Stimulated activated CD8-positive, alpha-beta memory T cell treated with anti-CD3 and anti-CD28 coated beads, Interleukin-4, amount 100 ng/mL, for 24 hours (primary cell): ENCODE measurements at places on chromosomes 3 and 15.

- no peak for DNase-seq
Observed at GRCh38 chr3:28575746-28576613, 227.4 kb upstream of the AZI2 start.

GRCh38 chr3:139930211-139930610 is 4.8 kb upstream of the CLSTN2 start:
- DNase-seq: no peak

DNA sequence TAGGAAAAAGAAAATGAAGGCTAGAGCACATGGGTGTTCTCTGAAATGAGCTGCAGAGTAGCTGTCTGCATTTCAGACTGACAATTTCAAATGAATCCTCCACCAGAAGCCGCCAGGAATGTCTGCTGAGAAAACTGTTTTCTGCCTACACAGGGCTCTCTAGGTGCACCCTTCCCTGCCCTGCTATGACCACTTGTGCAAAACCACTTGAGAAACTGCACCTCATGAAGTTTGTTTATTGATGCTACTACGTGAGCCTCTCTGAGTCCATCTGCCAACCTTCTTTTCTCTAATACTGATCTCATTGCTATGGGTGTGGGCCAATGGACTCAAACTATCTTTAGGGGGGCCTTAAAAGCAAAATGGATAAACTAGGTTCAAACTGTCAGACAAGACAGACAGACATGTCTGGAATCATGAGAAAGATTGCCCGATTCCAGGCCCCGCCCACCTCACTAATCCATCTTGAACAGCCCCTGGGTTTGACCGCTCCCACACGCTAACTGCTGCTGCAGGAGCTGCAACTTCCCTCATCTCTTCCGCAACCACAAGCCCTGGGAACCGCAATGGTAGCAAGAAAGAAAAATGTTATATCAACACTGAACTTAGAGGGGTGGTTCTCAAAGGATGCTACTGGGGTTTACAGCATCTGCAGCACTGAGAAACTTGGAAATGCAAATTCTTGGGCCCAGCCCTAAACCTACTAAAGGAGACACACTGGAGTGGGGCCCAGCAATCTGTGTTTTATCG is 9.0 kb upstream of the CD47 start:
- DNase-seq: peak; percentile 21

GRCh38 chr3:6799264-6799915 is 61.5 kb upstream of the GRM7 start:
- no peak for DNase-seq

- DNase-seq: no peak
Observed at GRCh38 chr3:164387236-164387635, 691.1 kb downstream of the SI start.

DNA sequence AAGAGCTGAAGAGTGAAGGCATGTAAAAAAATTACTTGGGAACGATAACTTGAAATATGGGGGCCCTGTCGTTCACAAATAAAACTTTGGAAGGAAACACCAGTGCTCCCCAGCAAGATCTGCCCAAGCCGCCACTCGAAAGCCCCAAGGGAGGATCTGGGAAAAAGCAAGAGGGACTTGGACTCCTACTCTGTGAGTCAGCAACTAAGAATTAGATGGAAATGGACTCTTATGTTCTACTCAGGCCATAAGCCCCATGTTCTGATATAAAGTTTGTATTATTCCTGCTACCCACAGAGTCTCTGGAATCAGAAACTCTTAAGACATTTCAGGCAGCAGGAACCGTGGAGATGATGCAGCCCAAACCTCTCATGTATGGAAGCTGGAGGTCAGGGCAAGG is 75.7 kb downstream of the ITGB5 start:
- DNase-seq: no peak

DNA sequence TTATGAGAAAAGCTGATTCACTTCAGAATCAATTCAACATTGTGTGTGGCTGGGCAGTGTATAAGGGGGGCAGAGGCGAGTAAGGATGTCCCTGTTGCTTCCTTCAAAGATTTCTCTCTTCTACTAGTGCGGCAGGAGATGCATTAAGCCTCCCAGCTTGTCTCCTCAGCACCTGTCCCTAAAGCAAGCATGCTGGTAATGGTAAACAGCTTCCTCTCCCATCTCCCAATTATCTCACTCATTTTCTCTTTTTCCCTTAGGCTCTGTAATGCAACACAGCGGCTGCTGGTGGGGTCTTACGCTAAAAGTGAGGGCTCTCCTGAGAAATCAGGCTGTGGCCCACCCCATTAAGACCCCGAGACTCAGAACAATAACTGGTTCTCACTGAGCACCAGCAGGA is 306.4 kb upstream of the ROPN1 start:
- no peak for DNase-seq
